ENCODE measurements at places on chromosomes 2 and 18. TPM values are rescaled to one million over a fixed set of nuclear protein-coding genes. Genes with fewer than 3 reads are reported as not detected.

Gene GPBAR1
- 1.6 TPM for total RNA-seq

Gene TUBA4B
- total RNA-seq = not detected

Gene GAREM2
- total RNA-seq = 4.3 TPM

Gene STAMBP
- 13.8 TPM for total RNA-seq

Gene ABCG8
- not detected for total RNA-seq

Gene CCL20
- 1.5 TPM for total RNA-seq

Gene PLA2R1
- total RNA-seq = not detected

Gene SPOPL
- 12.0 TPM for total RNA-seq

Gene KYNU
- total RNA-seq = 0.38 TPM

Gene TMEM37
- not detected for total RNA-seq

Gene CRYBA2
- not detected for total RNA-seq

Gene DYNAP
- total RNA-seq = not detected

Gene G6PC2
- not detected for total RNA-seq
